ENCODE measurements at places on chromosomes 2 and 18.

DNA sequence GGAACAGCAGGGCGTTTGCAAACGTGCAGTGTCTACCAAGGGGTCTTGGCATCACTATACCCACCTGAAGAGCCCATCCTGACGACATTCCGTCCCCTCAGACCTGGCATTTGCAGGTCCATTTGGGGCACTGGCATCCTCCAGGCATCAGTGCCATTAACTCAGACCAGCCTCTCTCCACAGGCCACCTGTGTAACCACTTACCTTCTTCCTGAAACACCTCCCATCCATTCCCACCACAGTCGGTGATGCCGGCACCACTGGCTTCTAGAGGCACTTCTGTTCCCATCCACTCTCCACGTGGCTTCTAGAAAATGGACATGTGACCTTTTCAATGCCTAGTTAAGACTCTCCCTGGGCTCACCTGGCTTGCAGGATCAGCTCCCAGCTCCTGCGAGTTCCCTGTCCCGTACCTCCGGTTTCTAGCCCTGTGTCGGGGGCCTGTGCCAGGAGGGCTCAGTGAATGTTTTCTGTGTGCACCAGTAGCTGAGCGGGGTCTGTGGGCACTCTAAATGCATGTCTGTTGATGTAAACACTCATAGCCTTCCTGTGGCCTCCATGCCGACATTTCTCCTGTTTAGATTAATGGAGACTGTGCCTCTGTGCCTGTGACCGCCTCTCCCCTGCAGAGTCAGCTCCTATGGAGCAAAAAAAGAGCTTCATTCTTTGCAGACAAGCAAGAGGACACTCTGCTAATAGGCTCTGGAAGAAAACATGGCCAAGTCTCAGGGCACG, 458.0 kb upstream of the HS6ST1 start:
- DNase-seq = no peak

GRCh38 chr2:26982102-26982742, 11.8 kb downstream of the MAPRE3 start:
- DNase-seq = no peak

- no peak for DNase-seq
Measured at GRCh38 chr18:33146014-33146413, 294.5 kb downstream of the CCDC178 start.

DNA sequence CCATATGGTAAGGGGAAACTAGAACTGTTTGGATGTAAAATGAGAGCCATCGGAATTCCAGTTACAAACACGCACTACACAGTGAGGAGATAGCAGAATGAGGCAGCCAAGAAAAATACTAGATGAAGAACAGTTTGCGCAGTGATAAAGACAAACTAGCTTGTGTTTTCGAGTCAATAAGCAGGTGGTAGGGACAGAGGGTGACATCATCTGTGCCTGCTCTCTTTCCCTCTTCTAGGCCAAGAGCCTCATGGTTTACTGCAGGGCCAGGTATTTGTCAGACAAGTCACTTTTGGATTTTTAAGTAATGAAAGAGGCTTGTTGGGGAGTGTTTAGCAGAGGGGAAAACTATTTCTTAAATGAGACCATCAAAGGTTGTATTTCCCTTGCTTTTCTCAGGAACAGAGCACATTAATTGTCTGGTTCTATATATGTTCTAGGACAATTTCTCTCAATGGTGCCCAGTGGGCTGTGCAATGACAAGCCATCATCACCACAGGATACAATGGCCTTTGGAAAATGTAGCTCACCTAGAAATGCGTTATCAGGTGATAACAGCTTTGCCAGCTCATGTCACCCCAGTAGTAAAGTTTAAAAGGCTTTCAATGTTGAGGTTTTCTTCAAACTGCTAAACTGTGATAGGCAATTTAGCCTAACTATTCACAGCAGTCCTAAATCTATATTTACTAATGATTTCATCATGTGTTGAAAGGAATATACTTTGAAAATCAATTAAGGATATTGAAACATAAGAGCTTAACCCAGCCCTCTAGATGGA, 1210.3 kb upstream of the ZEB2 start:
- DNase-seq = no peak

- DNase-seq = no peak
Measured at GRCh38 chr2:26993768-26994167, 23.3 kb downstream of the MAPRE3 start.

DNA sequence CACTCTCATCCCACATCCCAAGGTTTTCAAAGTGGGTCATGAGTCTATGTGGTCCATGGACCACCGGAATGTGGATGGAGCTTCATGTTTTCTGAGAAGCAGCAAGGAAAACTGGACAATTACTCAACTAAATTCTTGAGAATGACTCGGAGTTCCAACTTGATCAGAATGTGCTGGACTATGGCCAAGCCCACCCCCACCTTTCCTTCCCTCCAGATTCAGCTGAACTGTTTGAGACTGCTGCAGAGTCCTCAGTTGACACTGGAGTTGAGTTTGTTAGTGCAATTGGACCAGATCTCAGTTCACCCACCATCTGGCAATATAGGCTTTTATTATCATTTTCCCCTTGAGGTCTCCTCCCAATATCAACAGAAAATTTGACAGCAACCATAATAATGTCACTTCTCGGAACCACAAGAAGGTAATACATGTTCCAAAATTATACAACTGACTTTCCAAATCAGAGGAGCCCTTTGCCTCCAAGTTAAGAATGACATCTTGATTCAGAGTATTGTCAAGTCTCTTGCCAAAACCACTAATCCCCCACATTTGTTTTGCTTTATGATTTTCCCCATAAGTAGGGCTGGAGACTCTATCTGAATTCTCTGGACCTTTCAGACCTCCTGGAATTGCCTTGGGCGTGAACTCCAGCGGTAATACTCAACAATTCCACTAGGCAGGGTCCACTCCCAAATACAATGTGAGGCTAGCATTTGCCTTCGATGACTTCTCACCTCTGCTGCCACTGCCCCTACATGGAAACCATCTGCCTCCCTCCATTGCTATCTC, 8.8 kb downstream of the COL4A4 start:
- DNase-seq = no peak

DNA sequence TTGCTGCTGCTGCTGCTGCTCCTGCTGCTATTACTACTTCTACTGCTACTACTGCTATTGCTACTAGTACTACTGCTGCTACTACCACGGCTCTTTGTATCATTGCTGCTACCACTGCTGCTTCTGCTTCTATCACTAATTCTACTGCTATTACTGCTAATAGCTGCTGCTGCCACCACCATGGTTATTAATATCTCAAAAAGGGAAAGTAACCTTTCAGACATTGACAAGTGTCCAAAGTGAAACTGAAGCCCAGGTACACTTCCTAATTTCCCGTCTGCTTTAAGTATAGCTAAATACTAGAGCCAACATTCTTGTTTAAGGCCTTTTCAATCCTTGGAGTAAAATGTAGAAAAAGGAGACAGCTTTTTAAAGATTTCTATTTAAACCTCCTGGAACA, 45.4 kb upstream of the EHBP1 start:
- no peak for DNase-seq
